ENCODE measurements at places on chromosomes 5 and 9.
A peak's percentile ranks its signal among the peaks of the same experiment; 100 is the strongest.

GRCh38 chr9:106467865-106468164 lies 395.2 kb upstream of the ZNF462 start:
- DNase-seq, result no peak

- DNase-seq, result no peak
These were observed 4.4 kb downstream of the UBAC1 start for GRCh38 chr9:135956802-135957174.

DNA sequence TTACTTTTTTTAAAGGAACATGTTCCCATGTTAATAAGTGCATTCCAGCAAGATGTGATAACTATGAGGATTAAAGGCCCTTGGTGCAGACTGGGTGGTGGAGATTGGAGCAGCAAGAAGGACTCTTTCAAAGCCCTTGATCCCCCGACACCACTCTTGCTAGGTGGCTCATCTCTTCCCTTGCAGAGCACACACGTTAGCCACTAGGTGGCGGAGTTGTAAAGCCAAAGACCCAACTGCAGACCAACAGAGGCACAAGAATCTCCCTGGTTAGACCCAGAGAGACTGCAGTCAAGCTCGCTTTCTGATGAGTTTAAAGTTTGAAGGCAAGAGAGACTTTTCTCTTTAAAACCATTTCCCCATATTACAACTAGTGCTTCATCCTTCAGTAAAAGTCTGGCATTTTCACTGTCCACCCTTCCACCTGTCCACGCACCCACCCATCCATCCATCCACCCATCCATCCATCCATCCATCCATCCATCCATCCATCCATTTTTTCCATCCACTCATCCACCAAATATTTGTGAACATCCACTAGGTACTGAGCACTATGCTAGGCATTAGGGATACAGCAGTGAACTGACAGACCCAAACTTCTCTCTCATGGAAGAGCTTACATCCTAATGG lies 226.9 kb downstream of the MSX2 start:
- DNase-seq, result peak; percentile 77

- DNase-seq, result no peak
These were observed 79.6 kb upstream of the BNC2 start for GRCh38 chr9:16950051-16950450.

DNA sequence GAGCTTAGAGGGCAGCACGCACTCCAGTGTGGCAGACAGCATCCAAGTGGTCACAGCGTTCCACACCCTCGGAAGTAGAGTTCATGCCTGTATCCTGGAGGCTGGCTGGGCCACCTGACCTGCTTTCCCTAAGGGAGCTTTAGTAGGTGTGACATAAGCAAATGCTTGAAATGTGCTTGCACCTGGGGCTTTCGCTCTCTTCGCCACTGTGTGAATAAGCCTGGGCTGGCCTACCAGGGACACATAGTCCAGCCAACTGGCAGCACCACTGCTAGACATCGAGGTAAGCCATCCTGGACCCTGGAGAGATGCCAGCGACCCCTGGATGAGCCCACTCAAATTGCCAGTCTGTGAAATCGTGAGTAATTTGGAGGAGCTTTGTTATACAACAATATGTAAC lies 24.9 kb upstream of the IRX4 start:
- DNase-seq, result no peak

- DNase-seq, result no peak
These were observed 16.6 kb downstream of the KCNT1 start for GRCh38 chr9:135718616-135719015.

GRCh38 chr5:178449163-178450070 lies 140.8 kb downstream of the COL23A1 start:
- DNase-seq, result no peak

Measured in head of caudate nucleus (tissue), 42 donors.